ENCODE measurements at places on chromosomes 16 and 17. TPM values are rescaled to one million over a fixed set of nuclear protein-coding genes. Genes with fewer than 3 reads are reported as not detected.

GPR142 gene
- total RNA-seq: not detected

CTRB1 gene
- total RNA-seq: not detected

TBC1D28 gene
- total RNA-seq: not detected

GPT2 gene
- total RNA-seq: 5.3 TPM

ZNF213 gene
- 2.8 TPM for total RNA-seq

TBC1D3H gene
- not detected for total RNA-seq

HEXIM2 gene
- total RNA-seq: 3.2 TPM

ABCC12 gene
- not detected for total RNA-seq

PKMYT1 gene
- 2.5 TPM for total RNA-seq

IRF8 gene
- 5.1 TPM for total RNA-seq

ST6GALNAC2 gene
- total RNA-seq: 0.25 TPM

CTRB2 gene
- not detected for total RNA-seq

ADORA2B gene
- total RNA-seq: 6.4 TPM

TP53TG3C gene
- total RNA-seq: not detected

DNAH3 gene
- total RNA-seq: not detected

TBC1D26 gene
- total RNA-seq: not detected

SGCA gene
- not detected for total RNA-seq

ALOX12 gene
- not detected for total RNA-seq

RSL1D1 gene
- total RNA-seq: 31.4 TPM

SCGB1C2 gene
- total RNA-seq: not detected

GRCh38 chr16:70493802-70494201, 29.6 kb downstream of the COG4 start:
- no peak for DNase-seq

DNA sequence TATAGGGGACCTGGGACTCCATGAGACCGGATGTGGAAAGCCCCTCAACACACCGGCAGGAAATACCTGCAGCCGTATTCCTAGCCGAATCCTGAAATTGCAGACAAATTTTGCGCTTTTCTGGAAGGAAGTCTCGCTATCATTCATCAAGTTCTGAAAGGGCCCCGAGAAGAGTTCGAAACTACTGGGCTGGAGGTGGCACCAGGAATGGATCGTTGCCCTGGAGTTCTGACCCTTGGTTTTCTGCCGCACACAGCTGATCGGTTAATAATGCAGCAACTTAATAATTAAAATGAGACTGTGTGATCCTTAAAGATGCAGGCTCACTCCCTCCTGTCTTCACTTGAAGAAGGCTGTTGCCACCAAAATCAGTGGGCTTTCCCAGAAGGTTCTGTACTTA, 55.7 kb upstream of the MRTFB start:
- DNase-seq: no peak

DNA sequence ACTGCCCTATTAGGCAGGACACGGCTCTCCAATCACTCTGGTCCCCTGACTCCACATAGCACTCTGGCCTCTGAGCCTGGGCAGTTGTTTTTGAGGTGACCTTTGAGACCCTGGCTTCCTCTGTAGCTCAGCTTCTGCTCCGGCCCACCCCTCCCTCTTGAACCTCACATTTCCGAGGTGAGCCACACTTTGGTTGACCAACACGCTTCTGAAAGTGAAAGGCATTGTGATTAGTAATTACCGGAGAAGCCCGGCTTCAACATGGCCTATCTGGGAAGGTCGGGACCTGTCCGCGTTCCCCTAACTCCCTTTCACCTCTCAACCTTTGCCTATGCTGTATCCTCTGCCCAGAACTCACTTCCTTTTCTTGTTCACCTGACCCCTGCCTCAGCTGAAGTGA, 10.3 kb upstream of the ITGAX start:
- DNase-seq: no peak

DNA sequence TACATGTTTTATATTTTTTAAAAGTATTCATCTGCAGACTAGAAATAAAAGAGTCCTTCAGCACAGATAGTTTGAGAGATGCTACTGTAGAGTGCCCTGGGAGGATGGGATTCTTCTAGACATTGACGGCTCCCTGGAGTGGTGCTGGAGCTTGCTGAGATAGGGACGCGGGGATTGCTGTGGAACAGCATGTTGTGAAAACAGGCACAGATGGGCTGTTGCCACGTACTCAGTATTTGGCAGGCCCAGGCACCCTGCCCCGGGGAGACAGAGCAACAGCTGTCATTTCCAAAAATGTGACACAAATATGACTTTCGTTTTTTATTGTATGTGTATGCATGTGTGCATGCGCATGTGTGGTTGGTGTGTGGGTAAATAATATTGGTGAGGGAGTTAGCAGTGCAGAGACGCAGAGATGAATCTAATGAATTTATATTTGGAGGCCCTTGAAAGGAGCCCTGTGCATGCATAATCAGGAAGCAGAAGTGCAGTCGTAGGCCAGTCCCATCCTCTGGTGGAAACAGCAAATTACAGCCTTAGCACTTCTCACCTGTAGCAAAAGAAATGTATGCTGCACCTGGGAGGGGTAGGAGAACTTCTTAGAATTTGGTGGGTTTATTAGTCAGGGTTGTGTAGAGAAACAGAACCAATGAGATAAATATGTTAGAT, 6.2 kb upstream of the ABCA8 start:
- DNase-seq: no peak

DNA sequence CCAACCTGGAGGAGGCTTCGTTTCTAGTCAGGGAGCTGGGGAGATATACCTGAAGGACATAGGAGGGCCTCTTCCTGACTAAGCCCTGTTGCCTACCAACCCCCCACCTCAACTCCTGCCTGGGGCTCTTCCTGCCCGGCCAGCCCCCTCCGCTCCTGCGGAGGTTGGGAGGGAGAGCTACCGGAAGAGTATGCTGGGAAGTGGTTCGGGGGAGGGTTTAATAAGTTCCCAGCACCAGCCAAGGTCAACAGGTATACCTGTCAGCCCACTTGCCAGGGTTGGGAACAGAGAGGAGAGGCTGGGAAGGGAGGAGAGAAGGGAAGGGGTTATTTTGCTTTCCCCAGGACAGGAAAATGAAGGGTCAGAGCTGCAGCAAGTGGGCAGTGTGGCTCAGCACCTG, 4.7 kb downstream of the PPP1R1B start:
- no peak for DNase-seq

GRCh38 chr16:84090211-84090610, 26.5 kb downstream of the MBTPS1 start:
- no peak for DNase-seq

DNA sequence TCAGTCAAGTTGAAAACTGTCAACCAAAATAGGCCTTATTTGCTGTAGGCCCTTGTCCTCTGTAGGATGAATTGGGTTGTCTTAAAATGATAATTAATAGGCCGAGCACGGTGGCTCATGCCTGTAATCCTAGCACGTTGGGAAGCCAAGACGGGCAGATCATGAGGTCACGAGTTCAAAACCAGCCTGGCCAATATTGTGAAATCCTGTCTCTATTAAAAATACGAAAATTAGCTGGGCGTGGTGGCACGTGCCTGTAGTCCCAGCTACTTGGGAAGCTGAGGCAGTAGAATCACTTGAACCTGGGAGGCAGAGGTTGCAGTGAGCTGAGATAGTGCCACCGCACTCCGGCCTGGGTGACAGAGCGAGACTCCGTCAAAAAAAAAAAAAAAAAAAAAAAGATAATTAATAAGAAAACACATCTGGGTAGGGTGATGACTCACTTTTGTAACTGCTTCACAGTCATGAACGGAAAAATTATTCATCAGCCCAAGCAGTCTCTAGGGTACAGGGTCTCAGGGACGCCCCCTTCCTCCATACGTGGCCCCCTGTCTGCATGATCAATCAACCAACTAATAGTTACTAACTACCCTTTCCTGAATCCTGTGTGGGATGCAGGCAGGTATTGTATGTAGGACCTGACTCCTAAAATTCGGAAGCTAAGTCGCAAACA, 137.0 kb upstream of the RCVRN start:
- no peak for DNase-seq

DNA sequence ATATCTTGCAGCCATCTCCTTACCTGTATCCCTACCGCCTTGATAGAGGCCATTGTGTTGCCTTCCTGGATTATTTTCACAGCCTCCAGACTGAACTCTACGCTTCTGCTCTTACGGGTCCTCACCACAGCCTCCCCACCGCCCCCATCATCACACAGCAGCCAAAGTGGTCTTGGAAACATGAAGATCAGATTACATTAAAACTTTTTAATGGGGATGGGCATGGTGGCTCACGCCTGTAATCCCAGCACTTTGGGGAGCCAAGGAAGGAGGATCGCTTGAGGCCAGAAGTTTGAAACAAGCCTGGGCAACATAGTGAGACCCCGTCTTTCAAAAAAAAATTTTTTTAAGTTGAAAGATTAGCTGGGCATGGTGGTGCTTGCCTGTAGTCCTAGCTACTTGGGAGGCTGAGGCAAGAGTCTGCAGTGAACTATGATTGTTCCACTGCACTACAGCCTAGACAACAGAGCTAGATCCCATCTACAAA, 150.5 kb downstream of the NPIPB5 start:
- no peak for DNase-seq

DNA sequence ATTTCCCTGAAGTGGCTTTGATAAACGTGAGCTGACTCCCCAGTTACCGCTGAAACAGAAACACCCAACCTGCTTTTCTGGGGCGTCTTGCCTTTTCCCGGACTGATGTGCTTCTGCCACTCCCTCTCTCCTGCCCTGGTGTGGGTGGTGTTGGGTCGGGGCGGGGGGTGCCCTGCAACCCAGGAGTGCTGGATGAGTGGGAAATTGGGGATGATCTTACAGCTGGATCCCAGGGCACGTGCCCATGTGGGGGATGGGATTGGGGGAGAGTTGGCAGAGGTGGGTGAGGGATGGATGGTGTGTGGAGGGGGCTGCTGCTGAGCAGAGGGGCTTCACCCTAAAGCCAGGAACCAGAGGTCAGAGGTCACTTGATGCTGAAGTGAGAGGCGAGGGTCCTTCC, 28.5 kb downstream of the PGS1 start:
- no peak for DNase-seq

DNA sequence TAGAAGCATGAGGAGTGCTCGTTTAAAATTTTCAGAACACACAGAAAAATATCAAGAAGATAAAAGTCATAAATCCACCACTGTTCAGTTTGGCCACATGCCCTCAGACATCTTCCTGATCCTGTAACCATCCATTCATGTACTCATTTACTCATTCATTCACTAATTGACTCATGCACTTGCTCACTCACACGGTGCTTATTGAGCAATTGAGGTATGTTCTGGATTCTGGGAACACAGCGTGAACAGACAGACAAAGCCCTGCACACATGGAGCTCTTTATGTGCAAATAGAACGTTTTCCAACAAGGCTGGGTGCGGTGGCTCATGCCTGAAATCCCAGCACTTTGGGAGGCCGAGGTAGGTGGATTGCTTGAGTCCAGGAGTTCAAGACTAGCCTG, 10.2 kb upstream of the NATD1 start:
- DNase-seq: no peak

DNA sequence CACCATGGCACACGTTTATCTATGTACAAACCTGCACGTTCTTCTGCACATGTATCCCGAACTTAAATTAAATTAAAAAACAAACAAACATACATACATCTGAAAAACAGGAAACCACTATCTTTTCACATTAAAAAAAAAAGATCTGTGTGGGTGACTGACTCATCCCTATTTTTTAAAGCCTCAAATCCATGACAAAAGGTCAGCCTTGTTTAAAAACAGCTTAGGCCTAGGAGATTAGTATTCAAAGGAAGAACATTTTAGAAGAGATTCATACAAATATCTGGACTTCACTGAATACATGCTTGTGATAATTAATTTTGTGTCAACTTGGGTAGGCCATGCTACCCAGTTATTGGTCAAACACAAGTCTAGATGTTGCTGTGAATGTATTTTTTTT, 4.7 kb upstream of the PRKAR1A start:
- DNase-seq: no peak

DNA sequence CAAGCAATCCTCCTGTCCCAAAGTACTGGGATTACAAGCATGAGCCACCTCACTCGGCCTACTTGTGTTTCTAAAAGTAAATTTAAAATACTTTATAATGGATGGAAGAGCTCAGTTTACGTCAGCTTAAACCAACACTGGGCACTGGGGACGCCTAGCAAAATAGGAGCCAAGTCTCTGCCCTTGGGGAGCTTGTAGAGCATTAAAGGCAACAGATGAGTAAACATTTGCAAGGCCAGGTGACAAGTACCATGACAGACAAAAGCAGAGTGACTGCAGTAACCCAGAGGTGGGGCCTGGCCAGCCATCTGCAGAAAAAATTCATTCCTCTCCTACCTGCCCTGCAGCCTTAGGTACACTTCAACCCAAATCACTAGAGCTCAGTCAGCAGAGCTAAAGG, 12.1 kb upstream of the NLK start:
- no peak for DNase-seq

GRCh38 chr17:1077986-1078711, 81.2 kb downstream of the TIMM22 start:
- DNase-seq: no peak

- no peak for DNase-seq
Observed at GRCh38 chr17:56623383-56623782, 29.9 kb downstream of the NOG start.

- no peak for DNase-seq
Observed at GRCh38 chr16:81715358-81716196, 63.5 kb upstream of the PLCG2 start.

DNA sequence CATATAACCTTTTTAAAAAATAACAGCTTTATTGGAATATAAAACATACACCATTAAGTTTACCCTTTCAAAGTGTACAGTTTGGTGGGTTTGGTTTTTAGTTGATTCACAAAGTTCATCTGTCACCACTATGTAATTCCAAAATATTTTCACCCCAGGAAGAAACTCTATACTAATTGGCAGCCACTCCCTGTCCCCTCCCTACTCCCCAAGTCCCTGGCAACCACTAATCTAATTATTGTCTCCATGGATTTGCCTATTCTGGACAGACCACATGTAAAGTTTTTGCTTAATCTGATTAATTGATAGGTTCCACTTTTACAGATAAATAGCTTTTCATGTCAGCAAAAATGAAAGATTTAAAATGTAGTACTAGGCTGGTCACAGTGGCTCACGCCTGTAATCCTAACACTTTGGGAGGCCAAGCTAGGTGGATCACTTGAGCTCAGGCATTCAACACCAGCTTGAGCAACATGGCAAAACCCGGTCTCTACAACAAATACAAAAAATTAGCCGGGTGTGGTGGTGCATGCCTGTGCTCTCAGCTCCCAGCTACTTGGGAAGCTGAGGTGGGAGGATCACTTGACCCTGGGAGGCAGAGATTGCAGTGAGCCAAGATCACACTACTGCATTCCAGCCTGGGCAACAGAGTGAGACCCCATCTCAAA, 25.0 kb upstream of the MAPK3 start:
- DNase-seq: no peak

DNA sequence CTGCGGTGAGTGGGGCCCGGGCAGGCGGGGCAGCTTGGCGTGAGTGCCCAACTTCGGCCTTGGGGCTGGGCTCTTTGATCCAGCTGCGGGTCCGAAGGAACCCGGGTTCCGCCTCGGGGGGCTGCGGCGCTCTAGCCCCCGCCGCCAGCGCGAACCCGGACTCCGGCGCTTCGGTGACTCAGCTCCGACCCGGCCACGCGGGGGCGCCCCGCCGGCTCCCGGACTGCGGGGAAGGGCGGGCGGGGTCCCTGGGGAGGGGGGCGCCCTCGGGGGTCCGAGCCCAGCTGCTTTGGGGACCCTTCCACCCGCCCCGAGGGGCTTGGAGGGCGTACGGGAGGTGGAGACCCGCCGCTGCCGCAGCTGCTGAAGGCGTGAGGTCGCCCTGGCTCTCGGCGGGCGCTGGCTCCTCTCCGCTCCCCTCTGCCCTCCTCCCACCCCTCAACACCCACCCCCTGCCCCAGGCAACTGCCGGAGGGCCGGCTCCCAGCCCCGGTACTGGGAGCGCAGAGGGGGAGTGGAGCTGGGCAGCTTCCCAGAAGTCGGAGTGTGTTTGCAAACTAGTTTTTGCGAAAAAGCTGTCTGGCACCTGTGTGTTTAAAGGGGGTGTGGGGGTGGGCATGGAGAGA, 516 bp downstream of the CPNE2 start:
- DNase-seq: peak; percentile 41

- peak; percentile 52 for DNase-seq
Observed at GRCh38 chr17:20116683-20117309, 107.6 kb downstream of the SPECC1 start.

All from dermis microvascular lymphatic vessel endothelial cell (primary cell).